ENCODE measurements at places on chromosomes 12 and 14.

DNA sequence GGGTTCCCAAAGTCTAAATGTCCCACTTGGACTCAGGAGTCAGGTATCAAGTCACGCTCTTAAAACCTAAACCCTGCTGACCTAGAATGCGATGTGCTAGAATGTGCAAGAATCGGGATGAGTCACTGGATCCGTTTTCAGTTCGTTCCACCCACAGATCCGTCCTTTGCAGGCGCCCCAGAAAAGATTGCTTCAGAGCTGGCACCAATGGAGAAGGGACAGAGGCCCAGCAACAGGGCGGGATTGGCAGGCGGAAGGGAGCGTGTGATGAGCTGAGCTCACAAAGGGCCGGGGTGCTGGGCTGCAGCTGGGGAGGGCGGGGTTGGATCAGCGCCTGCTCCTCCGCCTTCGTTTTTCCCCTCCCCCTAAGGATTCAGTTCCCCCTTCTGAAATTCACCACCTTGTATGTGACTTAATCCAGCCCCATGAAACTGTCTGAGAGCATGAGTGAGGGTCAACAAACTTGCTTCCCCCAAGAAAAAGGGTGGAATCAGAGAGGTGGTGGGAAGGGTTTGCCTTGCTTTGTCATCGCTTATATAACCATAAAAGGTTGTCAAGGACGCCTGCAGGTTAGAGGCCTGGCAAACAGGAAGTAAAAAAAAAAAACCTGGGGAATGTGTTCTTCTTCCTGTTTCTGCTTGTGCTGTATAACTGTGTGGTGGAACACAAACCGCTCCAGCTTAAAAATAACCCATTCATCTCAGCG, 2.8 kb upstream of the UBC start:
- DNase-seq, result peak; percentile 98

GRCh38 chr14:86787717-86788116, 1205.3 kb downstream of the GALC start:
- no peak for DNase-seq

DNA sequence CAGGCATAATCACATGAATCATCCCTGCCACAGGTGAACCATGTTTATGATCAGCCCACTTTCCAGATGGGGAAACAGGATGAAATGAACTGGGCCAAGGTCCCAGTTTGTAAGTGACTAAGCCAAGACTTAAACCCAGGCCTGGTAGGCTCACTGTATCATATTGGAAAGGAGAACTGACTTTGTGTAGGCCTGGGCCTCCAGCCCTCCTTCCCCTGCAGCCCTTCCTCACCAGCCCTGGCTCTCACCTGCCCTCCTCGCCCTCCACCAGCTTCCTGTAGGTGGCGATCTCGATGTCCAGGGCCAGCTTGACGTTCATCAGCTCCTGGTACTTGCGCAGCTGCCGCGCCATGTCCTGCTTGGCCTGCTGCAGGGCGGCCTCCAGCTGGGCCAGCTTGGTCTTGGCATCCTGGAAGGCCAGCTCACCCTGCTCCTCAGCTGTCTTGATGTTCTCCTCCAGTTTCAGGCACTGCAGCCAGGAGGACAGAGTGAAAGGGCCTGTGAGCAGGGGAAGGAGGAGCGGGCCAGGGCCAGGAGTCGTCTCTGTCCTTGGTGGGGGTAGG, 19.8 kb downstream of the KRT80 start:
- DNase-seq, result no peak

GRCh38 chr14:31229009-31229408, 21.4 kb upstream of the HECTD1 start:
- DNase-seq, result no peak

DNA sequence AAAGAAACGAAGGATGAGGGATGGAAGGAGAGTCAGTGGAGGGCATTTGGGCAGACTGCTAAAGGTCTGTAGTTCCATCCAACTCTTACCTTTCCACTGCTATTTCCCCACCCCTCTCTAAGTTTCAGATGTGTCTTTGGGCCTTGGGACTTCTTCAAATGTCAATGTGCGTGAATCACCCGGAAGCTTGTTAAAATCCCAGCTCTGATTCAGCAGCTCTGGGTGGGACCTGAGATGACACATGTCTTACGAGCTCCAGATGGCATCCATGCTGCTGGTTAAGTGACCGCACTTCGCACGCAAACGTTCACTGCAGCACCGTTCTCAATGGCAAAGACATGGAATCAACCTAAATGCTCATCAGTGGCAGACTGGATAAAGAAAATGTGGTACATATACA, 309.9 kb downstream of the VRK1 start:
- no peak for DNase-seq

GRCh38 chr12:103369929-103370328, 125.8 kb downstream of the C12orf42 start:
- DNase-seq, result no peak

GRCh38 chr12:68560851-68561422, 49.8 kb upstream of the RAP1B start:
- no peak for DNase-seq

- DNase-seq, result no peak
Observed at GRCh38 chr12:3165078-3165980, 88.2 kb downstream of the TSPAN9 start.

DNA sequence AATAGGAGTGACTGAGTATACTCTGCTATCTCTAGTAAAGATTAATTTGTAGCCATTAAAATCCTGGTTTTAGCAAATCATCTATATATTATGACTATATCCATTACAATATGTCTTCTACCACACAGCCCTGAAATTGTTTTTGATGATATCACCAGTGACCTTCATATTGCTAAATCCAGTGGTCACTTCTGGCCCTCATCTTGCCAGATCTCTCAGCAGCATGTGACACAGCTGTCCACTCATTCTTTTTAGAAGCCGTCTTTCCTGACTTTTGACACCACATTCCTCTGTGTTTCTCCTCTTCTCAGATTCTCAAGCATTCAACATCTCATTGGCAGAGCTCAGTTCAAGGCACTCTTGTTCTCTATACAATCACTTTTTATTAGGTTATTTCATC, 54.9 kb downstream of the CPNE8 start:
- no peak for DNase-seq

DNA sequence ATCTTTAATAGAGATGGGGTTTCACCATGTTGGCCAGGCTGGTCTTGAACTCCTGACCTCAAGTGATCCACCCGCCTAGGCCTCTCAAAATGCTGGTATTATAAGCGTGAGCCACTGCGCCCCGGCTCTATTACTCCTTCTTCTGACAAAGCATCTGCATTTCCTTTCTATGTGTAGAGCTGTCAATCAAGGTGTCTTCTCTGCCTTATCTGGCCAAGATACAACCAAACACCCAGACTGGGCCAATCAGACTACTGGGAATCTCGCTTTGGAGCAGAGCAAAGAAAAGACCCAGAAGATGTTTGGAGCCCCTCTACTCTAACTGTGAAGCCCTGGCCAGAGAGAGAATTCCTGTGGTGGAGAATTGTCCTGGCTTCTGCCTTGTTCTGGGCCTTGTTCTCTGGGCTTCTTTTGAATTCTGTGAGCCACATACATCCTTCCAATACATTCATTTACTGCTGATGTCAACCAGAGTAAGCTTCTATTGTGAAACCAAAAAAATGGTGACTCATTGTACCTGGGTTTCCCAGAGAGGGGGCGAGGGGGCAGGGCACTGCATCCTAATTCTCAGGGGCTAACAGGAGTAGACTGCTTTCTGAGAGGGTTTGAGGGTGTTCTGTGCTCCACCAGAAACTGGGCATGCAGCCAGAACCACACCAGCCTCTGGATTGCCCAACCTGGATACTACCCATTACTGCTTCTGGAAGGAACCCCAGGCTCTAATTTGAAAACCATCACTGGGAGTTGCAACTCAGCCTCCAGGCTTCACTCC, 18.8 kb upstream of the FLVCR2 start:
- no peak for DNase-seq

DNA sequence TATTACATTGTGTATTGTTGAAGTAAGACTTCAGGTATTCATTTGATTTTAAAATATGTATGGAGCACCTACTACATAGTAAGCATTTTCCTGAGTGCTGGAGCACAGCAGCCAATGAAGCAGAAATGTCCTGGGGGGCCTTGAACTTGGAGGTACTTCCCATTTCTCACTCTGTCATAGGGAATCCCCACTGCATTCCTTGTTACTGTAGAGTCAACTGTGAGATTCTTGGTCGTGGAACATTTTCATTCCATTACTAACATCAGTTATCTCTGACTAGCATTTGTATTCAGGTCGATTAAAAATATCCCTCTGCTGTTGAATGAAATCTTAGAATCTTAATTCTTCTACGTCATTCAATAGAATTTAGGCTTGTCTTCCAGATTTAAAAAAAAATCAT, 66.7 kb downstream of the PDE3A start:
- no peak for DNase-seq

- peak; percentile 87 for DNase-seq
Observed at GRCh38 chr12:131710464-131711457, at the start of gene SFSWAP. Gene SFSWAP (plus strand): TSS chr12:131711090. CDS start chr12:131711230, 140 bp downstream.

DNA sequence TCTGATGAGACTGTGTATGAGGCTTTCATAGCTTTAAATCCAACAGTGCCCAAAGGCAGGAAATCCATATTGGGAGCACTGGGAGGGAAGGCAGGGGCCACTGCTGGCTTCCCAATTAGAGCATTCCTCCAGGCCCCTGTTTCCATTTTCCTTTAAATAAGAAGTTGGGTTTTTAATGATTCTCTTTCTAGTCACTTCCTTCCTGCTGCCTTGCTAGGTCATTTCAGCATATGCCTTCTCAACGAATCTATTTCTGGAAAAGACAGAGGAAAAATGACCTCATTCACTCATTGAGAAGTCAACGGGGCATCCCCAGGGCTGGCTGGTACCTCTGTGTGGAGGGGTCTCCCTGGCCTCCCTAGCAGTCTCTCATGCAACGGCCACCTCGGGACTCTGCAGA, 43.5 kb downstream of the IGF1 start:
- no peak for DNase-seq

DNA sequence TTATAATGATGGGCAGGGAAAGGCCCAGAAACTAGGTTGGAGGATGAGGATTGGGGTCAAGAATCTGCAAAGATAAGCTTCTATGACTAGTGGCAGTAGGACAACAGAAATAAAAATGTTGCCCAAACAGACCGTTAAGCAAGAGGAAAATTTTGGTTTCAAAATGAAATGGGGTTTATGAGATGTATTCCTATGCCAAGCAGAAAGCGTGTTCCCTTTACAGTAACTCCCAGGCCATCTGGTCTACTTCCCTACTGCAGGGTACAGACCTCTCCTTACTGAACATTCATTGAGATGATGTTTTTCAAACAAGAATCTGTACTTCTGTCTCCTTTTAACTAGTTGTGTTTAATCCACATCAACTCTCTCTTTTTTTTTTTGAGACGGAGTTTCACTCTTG, 20.4 kb upstream of the TMEM229B start:
- DNase-seq, result no peak

- no peak for DNase-seq
Observed at GRCh38 chr14:81392976-81393643, 7.0 kb downstream of the STON2 start.

- no peak for DNase-seq
Observed at GRCh38 chr14:103247169-103247606, 86.8 kb upstream of the EIF5 start.
